Activated naive CD8-positive, alpha-beta T cell treated with anti-CD3 and anti-CD28 coated beads for 36 hours (primary cell): ENCODE measurements at places on chromosomes 16 and 17. TPM values are rescaled to one million over a fixed set of nuclear protein-coding genes. Genes with fewer than 3 reads are reported as not detected.

DNA sequence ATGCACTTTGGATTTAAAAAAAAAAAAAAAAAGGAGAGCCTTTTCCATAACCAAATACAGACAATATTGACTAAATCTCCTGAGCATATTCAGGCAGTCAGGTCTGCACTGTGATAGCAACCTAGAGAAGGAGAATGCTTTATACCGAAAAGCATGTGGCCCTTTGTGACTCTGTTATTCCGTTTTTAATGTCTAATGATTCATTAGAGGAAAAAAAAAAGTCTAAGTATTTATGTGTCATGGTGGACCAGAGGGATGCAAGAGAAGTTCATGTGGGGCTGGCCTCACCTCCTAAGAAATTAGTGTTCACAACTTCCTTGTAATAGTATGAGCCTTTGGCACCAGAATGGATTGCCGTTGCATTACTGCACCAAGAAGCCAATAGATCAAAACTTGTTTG is 11.3 kb upstream of the VWA3A start:
- DNase-seq: no peak

DNA sequence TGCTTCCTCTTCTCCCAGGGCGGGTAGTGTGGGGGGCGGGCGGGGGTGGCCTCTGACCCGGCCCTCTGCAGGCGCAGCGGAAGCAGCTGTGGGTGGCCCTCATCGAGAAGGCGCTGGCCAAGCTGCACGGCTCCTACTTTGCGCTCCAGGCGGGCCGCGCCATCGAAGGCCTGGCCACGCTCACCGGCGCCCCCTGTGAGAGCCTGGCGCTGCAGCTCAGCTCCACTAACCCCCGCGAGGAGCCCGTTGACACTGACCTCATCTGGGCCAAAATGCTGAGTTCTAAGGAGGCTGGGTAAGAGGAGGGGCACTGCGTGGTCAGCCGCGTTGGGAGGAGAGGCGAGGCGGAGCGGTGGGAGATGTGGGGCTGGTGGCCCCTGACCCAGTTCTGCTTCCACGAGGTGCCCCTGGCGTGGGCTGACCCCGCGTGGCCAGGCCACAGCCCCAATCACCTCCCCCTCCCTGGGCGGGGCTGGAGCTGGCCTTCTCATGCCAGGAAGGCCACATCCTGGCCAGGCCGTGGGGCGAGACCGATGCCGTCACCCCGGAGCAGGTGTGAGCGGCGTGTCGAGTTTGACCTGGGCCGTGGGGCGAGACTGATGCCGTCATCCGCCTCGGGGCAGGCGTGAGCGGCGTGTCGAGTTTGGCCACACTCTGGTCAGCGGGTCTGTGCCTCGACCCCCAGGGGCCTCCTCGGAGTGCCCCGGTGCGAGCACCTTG is 10.5 kb upstream of the PRR35 start:
- DNase-seq: no peak

DNA sequence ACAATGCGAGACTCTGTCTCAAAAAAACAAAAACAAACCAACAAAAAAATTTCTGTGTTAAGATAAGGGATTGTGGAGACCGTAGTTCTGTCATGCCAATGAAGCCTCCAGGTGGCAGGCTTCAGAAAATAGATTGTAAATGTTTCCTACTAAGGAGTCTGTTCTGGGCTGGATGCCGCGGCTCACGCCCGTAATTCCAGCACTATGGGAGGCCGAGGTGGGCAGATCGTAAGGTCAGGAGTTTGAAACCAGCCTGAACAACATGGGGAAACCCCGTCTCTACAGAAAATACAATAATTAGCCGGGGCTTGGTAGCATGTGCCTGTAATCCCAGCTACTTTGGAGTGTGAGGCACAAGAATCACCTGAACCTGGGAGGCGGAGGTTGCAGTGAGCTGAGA is 4.4 kb upstream of the SNX29 start:
- no peak for DNase-seq

DNA sequence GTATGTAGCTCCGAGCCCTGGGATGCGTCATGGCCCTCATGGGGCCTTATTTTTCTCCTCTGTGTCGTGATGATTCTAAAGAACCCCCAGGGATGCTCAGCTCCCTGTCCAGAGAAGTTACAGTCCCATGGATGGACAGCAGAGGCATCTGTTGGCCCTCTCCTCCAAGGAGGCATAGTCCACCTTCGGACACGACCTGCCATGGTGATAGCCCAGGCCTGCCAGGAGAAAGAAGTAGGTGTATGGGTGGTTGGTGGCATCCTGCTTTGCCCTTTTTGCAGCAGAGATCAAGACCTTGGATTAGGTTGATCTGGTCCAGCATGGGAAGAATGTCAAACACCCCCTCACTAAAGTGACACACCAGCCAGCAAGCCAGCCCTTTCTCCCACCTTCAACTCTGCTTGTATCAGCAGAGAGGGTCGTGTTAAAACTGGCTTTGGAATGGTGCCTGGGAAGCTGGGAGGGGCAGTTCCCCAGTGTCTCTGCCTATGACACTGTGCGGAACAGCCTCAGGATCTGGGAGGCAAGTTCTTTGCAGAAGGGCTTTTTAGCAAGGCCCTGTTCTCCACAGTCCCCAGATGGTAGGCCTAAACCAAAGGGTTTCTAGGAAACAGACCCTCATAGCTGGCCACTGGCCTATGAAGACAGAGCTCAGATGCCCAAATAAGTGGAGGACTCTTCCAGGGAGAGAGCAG is 259.9 kb upstream of the RPL38 start:
- DNase-seq: no peak

DNA sequence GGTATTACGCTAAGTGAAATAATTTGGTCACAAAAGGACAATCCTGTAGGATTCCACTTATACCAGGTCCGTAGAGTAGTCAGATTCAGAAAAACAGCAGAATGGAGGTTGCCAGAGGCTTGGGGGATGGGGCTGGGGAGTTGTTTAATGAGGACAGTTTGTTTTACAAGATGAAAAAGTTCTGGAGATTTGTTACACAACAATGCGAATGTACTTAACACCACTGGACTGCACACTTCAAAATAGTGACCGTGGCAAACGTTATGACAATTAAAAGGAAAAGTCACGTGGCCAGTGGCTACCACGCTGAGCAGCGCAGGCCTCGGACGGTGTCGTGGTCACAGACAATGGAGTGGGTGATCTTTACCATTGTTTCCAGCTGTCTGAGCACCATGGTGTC is 338.1 kb downstream of the SEC14L1 start:
- DNase-seq: no peak

The LITAF gene
- 127 TPM for total RNA-seq

The RGS11 gene
- not detected for total RNA-seq

The RNF157 gene
- total RNA-seq: 30.4 TPM
